A172 (cell line): ENCODE measurements at places on chromosomes 12 and 14.

DNA sequence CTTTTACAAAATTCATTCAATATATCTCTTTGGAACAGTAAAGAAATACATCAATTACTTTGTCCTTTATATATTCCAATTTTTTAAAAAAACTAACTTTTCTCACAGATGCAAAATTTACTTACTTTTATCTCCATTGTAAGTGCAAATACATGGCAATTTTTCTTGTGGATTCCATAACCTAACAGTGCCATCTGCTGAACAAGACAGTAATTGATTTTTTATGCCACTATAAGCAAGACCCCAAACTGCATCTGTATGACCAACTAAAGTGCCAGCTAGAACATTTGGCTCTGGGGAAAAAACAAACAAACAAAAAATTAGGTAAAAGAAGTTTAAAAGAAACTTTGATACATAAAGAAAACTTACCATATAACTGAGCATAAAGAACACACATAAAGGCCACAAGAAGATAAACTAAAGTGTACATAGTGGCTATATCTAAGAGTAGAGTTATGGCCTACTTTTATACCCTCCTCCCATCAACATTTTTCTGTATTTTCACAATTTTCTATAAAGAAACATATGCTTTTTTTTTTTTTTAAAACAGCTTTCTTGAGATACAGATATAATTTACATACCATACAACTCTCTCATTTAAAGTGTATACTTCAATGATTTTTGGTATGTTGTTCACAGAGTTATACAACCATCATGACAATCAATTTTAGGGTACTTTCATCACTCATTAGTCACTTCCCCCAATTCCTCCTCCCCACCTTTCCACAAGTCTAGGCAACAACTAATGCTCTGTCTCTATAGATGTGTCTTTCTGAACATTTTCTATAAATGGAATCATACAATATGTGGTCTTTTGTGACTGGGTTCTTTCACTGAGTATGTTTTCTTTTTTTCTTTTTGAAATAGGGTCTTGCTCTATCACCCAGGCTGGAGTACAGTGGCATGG lies 32.6 kb downstream of the COCH start:
- no peak for DNase-seq

DNA sequence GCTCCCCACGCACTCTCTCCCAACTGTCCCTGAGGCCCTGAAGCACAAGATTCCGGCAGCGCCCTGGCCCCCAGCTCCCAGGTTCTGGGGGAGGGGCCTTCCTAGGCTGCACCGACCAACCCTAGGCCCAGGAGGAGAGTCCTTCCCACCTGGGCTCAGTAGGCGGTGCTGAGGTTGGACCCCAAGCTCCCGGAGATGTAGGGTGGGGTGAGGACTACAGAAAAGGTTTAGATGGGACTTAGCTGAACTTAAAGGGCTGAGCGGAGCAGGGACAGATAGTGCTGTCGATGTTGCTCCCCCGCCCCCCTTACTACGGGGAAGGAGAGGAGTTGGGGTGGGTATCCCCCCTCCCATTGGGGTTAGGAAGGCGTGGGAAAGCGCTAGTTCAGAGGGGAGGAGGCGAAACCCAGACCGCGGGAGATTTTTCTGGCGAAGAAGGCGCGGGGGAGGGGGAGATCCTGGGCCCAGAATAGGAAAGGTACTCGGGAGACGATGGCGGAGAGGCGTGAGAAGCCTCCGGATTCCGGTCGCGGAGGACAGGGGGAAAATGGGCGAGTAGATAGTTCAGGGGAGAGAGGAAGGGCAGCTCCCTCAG lies 4.2 kb upstream of the BAZ2A start:
- DNase-seq = peak; percentile 28

- peak; percentile 46 for DNase-seq
Measured at GRCh38 chr12:12926571-12927071, 25.3 kb downstream of the GPRC5D start.

DNA sequence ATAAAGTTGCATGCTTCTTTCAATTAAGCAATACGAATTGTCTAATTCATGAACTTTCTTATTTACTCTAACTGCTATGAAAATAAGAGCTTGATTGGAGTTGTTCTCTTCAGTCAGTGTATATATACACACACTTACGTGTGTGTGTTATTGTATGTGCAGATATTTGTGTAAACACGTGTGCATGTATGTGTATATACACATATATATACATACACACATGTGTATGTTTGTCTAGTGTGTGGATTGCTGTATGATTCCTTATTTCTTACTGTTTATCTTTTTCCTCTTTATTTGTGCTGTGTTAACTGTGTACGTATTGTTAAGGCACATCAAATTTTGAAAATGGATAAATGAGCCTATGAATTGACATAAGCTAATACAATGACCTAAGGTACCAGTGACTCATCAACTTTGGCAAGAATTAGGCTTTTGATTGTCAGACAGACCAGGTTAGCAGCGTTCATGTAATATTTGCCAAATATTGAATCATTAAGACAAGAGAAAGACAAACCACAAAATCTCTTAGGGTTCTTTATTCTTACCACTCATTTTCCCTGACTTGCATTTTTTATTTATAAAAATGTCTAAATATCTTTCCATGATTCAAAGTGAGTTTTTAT lies 423.9 kb downstream of the SOX5 start:
- no peak for DNase-seq

DNA sequence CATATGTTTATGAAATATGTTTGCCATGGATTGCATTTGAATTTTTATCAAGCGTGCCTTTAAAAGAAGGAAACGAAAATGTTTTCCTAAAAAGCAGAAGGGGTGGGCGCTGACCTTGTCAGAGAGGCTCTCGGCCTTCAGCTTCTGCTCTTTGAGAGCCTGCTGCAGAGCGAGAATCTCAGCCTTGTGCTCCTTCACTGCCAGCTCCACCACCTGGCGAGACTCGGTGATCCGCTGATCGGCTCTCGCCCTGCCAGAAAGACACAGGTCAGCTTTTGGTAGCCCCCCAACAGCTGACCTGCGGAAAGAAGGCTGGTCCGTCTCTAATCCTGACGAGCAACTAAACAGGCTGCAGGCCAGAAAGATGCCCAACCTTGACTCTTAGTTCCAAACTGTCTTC lies 62.4 kb downstream of the PRKAB1 start:
- no peak for DNase-seq

- DNase-seq = no peak
Measured at GRCh38 chr12:125786143-125786542, 720.9 kb downstream of the AACS start.

DNA sequence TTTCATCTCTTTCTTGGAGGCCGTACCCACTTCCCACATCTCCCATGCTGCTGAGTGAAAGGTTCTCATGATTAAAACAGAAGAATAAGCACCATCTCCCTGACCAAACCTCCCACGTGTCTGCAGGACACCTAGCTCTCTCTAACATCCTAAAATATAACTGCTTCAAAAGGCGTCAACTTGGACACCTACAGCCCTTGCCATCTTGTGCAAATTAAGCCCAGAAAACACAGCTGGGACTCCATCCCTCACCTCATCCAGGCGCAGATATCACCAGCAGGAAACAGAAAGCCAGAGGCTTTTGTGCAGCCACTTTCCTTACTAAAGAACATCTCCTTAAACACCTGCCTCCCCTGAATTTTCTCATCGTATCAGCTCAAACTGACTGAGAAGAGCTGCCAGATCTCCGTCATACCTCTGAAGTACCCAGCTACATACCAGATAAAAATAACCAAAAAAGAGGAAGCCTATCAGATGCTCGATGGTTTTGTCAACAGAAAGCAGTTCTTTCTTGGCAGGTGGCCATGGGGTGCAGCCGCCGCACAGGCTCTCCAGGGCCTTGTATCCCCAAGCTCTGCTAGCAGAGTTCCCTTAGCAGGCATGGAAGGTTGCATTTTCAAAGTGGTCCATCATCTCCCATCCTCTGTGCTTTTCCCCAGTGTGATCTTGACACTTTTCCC lies 28.8 kb downstream of the MAP3K9 start:
- no peak for DNase-seq

- peak; percentile 27 for DNase-seq
Measured at GRCh38 chr12:75953312-75953906, 78.2 kb downstream of the PHLDA1 start.

- no peak for DNase-seq
Measured at GRCh38 chr12:79238246-79238645, 373.7 kb downstream of the SYT1 start.

DNA sequence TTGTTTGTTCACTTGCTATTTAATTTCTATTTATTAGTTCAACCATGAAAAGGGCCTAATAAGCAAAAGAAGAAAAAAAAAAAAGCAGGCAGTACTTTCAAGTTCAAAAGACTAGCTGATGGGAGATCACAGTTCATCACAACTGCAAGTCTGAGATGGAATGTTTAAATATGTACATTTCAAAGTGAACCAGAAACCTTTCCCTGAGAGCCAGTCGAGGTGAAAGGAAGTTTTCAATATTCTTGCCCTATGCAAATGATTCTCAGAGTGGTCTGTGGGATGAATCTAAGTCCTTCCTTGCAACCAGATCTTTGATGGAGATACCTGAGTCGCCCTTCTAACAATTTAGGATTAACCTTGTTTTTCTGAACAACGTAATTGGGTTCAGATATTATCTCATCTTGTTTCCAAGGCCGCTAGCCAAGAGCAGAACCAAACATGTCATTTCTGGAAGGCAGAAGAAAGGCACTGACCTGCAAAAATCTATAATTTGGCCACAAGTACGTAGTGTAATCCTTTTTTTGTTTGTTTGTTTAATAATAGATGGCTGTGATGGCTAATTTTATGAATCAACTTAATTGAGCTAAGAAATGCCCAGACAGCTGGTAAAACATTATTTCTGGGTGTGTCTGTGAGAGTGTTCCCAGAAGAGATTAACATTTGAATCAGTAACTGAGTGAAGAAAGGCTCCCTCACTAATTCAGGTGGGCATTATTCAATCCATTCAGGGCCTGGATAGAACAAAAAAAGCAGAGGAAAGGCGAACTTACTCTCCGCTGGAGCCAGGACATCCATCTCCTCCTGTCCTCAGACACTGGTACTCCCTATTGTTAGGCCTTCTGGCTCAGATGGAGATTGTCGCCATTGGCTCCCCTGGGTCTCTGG lies 171.1 kb upstream of the TMPO start:
- DNase-seq = no peak

DNA sequence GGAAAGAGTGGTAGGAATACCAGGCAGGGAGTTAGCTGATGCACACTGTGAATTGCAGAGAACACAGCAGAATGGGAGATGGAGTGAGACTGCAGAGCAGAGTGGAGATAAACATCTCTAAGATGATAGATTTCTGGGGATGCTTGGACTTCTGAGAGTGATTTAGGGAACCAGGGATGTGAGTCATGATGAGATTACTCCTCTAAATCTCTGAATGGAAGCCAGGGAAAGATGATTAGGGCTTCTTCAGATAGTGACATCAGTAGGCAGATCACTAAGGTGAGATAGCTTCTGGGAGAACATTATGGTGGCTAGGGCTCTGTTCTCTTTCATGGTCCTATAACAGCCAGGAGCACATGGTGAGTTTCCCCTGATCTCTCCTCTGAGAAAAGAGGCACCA lies 501.5 kb upstream of the USP15 start:
- DNase-seq = peak; percentile 73

DNA sequence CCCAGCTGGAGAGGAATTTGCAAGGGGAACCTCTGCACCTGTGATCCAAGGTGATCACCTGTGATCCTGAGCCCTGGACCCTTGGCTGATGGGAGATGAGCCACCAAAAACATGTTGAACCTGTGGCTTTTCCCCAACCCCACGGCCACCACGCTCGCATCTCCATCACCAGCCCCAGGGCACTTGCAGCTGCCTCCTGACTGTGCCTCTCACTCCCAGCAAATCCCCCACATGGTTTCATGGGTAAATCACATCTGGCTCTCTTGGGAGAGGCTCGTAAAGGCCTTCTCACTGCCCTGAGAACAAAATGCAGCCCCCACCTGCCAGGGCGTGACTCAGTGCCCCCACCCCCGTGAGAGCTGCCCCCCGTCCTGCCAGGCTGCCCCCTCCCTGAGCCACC lies 76.0 kb downstream of the RFLNA start:
- no peak for DNase-seq

GRCh38 chr14:69378274-69378673 lies 19.8 kb downstream of the ERH start:
- DNase-seq = no peak

GRCh38 chr12:64621257-64621942 lies 11.1 kb downstream of the RASSF3 start:
- DNase-seq = no peak

- DNase-seq = peak; percentile 12
Measured at GRCh38 chr14:78448164-78449094, 278.3 kb downstream of the NRXN3 start.

GRCh38 chr14:32808644-32809043 lies 130.0 kb upstream of the NPAS3 start:
- DNase-seq = peak; percentile 9

DNA sequence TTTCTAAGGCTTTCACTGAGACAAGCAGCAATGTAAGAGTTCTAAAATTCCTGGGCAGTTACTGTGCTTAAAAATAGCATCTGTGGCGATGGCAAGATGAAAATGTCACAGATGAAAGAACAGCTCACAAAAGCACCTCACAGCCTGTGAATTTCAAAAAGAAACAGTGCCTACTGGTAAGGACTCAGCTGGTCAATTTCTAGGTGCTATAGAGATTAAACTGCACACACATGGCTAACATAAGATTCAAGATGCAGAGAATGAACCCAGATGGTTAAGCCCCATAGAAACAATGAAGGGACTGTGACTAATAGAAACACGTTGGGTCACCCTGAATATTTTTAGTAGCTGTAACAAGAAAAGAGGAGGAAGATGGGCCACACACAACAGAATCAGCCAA lies 12.0 kb upstream of the IL26 start:
- DNase-seq = peak; percentile 8
